ENCODE measurements at places on chromosomes 6 and 20. TPM values are rescaled to one million over a fixed set of nuclear protein-coding genes. Genes with fewer than 3 reads are reported as not detected.

- peak; percentile 49 for DNase-seq
Measured at GRCh38 chr20:35992713-35993335, 24.4 kb downstream of the CNBD2 start.

- peak; percentile 12 for DNase-seq
Measured at GRCh38 chr20:57594092-57594951, 25.9 kb downstream of the ZBP1 start.

The ARFGEF3 gene
- total RNA-seq: 3.8 TPM

The AGER gene
- 22.6 TPM for total RNA-seq

GRCh38 chr20:64176551-64176950, 12.3 kb downstream of the MYT1 start:
- no peak for DNase-seq

The PDCD2 gene
- 127 TPM for total RNA-seq

DNA sequence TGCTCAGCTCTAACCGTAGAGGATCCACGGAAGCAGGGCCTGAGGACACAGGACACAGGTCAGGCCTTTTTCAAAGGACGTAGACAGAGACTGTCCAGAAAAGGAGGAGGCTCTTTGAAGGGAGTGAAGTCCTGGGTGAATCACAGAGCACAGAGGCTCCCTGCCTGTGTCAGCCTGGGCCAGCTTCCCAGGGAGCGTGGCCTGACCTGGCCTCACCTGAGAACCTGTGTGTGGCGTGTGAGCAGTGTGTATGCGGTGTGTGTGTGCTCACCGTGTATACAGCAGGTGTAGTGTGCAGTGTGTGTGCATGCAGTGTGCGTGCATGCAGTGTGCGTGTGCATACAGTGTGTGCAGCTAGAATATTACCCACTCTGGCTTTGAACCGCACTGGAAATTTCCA, 56.0 kb upstream of the FNDC1 start:
- DNase-seq: no peak

The GDAP1L1 gene
- not detected for total RNA-seq

The SIRPD gene
- total RNA-seq: not detected

DNA sequence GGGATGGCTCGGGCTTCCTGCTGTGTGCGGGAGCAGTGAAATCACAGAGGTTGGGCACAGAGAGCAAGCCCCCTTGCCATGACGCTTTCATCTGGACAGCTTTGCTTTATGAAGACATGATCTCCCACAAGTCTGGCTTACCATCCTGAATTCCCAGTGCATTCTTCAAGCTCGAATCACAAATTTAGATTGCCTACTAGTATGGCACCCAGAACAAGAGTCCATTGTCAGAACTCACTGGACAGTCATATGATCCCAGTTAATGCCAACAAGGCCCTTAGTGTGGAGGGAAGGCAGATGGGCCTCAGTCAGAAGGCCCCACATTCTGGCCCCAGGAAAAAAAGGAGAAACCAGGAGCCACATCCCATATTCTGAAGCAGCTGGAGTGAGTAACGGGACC, 147.3 kb upstream of the FOXQ1 start:
- no peak for DNase-seq

DNA sequence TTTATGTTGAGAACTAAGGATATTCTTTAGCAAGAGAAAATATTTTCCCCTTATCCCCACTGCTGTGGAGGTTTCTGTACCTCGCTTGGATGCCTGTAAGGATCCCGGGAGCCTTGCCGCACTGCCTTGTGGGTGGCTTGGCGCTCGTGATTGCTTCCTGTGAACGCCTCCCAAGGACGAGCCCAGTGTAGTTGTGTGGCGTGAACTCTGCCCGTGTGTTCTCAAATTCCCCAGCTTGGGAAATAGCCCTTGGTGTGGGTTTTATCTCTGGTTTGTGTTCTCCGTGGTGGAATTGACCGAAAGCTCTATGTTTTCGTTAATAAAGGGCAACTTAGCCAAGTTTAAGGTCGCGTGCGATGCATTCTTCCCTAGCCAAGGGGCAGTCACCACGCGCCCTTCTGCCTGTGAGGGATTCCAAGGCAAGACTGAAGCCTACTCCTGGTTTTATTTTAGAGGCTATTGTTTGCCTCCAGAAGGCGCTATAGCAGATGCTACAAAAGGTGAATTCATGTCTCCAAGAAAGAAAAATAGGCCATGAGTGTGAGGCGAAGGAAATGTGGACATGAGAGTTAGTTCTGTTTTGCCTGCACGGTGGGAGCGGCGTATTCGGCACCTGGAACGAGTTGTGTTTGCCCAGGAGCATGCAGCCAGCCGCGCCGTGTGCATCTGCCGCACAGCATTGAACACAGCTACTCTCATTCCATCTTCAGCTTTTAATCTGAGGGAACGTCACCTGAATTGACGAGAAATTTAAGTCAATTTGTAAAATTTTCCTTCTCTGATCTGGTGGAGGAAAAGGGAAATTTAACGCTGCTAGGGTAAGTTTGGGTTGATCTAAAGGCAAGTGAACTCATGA, 40.3 kb upstream of the IRF4 start:
- DNase-seq: no peak

- DNase-seq: no peak
Measured at GRCh38 chr20:62739581-62740285, 31.1 kb downstream of the NTSR1 start.

The MATN4 gene
- total RNA-seq: 0.64 TPM

The SPATS1 gene
- total RNA-seq: not detected

GRCh38 chr20:39871013-39871412, 818.0 kb downstream of the MAFB start:
- no peak for DNase-seq

DNA sequence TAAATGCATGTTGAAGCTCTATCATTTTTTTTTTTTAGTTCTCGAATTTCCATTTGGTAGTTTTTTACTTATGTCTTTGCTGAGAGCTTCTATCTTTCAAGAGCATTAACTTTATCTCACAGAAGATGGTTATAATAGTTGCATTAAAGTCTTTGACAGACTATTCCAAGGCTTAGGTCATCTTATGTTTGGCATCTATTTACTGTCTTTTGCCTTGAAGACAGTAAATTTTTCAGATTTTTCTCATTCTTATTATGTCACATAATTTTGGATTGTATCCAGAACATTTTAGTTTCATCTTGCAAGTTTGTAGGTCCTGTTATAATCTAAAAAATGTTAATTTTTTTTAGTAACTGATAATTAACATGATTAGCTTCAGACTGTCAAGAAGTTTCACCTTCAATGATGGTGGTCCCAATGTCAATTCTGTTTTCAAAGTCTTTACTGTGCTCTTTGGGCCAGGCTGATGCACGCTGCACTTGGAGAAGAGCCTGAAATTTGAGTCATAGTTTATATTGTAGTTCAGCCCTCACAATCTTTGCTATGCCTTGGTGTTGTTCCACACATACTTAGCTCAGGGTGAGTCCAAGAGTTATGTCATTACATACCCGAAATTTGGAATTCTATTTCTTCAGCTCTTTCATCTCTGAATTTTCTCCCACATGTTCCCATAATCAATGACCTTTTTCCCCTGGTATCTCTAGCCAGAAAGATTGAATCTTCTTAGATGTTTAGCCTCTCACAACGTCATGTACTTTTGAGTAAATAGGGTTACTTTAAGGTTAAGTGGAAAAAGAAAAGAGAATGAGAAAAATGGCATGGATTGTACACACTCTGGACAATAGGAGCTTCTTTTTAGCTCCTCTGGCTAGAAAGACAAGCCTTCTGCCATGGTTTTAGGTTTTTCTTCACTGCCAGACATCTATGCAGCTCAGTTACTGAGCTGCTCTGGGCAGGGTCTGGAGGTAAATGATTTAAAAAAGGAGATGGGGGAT, 110.3 kb upstream of the BTBD3 start:
- no peak for DNase-seq

The RIPPLY2 gene
- not detected for total RNA-seq

- no peak for DNase-seq
Measured at GRCh38 chr6:118918329-118918725, 16.6 kb downstream of the MCM9 start.

DNA sequence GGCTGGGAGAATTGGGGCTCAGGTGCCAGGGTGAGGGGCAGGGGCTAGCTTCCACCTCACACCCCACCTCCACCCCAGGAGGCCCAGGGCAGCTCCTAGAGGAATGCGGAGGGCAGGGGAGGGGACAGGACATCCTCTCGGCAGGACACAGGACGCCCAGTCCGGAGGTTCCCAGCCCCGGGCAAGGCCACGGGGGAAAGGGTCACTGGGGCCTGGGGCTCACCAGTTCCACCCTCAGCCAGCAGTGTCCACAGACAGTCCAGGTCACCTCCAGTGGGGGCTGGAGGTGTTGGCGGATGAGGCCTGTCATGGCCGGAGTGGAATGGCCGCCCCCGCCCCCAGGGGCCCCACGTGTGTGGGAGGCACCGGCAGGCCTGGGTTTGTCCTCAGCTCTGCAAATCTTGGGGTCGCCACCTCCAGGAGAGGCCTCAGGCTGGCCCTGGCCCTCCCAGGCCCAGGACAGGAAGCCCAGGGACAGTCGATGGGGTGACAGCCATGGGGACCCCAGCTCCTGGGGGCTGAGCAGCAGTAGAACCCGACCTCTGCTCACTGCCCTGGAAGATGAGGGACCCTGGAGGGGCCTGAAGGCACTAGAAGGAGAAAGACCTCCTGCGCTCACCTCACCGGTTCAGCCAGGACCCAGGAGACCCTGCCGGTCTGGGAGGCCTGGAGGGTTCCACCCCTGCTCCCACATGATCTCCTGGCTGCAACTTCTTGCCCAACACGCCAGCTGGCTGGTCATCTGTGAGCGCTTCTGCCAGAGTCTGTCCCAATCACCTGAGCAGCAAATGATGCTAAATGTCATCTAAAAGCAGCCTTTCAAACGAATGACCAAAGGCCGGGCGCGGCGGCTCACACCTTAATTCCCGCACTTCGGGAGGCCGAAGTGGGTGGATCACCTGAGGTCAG, 13.0 kb upstream of the ABHD16B start:
- DNase-seq: no peak

GRCh38 chr6:158654498-158654897, 4.6 kb downstream of the SYTL3 start:
- no peak for DNase-seq

The RRP36 gene
- total RNA-seq: 63.4 TPM

DNA sequence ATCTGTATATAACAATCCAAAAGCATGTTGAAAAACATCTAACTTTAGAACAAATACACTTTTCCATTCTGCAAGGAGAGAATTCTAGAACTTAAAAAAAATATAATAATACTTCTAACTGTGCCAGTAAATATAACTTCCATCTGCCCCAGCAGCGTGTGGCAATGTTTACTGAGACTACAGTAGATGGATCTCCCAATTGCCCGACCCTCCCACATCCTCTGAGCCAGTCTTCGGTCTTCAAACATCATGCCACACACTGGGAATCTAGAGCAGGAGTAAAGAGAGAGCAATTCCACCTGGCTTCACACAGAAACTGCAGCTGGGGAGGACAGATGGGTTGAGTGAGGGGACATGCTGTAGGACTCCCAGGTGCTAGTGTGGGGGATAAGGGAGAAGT, 121.3 kb upstream of the NHSL1 start:
- no peak for DNase-seq

DNA sequence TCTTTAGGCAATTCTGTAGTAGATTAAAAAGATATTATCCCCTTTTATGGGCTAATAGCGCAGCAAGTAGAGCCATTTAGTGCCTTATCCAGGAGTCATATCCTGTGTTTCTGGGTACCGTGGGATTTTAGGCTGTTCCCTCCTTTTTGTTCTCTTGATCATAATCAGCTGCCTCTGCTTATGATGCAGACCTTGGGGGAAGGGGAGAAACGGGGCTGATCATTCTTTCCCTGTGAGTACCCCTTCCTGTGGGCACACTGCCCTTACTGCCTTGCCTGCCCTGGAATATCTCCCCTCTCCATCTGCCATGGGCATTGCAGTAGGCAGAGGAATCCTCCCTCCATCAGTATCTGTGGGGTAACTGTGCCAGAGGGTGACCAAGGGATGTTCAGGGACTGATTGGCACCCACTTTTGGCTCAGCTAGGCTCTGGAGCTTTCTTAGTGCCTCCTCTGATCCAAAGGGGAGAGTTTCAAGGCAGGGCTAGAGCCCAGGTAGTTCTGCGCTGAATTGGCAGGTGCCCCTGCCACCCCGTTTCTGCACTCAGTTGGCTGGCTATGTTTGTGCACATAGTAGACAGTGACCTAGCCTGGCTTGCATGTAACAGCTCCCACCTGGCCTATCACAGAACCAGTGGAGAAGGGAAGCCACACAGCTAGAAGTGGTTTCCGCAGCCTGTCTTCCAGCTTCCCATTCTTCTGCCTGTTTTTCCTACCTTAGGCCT, 103.3 kb downstream of the FIG4 start:
- DNase-seq: no peak

GRCh38 chr6:36285187-36285671, 15.4 kb downstream of the PNPLA1 start:
- DNase-seq: no peak

GRCh38 chr20:48599106-48599747, 228.6 kb downstream of the PREX1 start:
- no peak for DNase-seq

The RPL7L1 gene
- 125 TPM for total RNA-seq

The HLA-G gene
- not detected for total RNA-seq

DNA sequence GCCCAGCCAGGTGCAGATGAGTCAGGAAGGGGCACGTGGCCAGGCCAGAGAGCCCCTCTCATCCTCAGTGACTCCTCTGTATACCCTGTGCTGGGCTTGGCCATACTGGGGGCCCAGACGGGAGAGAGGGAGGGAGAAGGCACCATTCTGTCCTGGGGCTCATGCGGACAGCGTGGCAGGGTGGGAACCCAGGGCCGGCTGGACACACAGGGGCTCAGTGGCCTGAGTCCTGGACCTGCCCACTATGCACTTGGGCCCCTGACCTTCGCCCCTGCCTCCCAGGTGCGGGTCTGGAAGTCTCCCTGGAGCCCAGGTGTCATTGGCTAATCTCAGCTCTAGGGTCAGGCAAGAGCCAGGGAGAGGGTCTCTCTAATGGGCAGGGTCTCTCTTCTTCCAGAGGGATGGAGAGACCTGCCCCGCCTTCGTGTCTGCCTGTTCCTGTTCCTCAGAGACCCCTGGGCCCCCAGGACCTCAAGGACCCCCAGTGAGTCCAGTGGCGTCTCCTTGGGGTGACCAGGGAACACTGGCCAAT, 27.7 kb downstream of the COL20A1 start:
- no peak for DNase-seq

- DNase-seq: no peak
Measured at GRCh38 chr20:58342104-58342945, 32.8 kb downstream of the RAB22A start.

DNA sequence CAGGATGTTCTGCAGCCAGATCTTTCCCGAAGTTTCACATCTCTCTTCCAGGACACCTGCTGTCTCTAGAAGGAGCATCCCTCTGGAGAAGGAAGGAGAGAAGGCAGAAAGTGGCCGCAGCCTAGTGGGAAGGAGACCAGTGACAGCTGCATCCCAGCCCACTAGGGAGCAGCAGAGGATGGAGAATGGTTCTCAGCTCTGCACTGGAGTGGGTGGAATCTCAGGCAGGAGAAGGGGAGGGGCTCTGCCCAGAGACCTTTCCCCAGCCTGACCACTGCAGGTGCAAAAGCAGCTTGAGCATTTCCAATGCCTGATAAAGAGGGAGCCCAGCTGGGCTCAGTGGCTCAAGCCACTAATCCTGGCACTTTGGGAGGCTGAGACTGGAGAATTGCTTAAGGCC, 32.3 kb downstream of the NCR2 start:
- peak; percentile 60 for DNase-seq

The CCN5 gene
- total RNA-seq: 0.20 TPM

- DNase-seq: no peak
Measured at GRCh38 chr6:158708239-158708638, 58.4 kb downstream of the SYTL3 start.

Data from HCT116 (cell line).